ENCODE measurements at places on chromosomes 16 and 17.

GRCh38 chr16:55040366-55041086 is 109.9 kb downstream of the IRX5 start:
- DNase-seq, result no peak

DNA sequence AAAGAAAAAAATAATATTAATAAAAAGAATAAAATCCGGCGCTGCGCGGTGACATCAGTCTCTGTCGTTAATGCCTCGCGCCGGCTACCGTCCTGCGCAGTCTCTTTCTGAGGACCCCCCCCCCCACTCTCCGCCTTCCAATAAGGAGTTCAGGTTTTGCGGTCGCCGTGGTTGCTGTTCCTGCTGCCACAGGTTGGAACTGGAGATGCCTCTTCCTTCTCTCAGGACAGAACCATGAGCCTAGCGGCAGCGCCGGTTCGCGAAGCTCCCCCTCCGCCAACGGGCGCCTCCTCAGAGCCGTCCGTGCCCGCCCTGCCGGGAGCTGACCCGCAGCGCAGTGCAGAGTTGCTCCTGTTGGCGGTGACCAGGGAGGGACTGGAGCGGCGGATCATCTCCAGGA is 2093.4 kb downstream of the TP53TG3F start:
- DNase-seq, result no peak

- peak; percentile 72 for DNase-seq
These were observed 9.1 kb upstream of the ARL5C start for GRCh38 chr17:39174920-39175694.

- DNase-seq, result no peak
These were observed 1.5 kb downstream of the NDRG4 start for GRCh38 chr16:58501242-58502131.

DNA sequence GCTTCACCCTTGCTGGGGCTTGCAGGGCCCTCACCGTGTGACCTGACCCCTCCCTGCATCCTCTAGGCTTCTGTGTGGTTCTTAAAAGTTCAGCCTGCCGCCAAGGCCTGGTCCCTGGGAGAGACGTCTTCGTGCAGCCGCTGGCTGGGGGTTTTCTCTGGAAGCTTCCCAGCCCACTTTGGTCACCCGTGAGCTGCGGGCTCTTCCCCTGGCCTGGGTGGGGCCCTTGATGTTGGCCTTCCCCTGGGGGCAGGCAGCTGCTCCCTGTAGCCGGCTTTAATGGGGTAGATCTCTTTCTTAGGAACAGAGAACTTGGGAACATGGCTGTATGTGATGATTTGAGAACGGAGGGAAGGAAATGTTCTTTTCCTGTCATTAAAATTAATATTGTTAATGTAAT is 32.7 kb downstream of the ZNF750 start:
- no peak for DNase-seq

DNA sequence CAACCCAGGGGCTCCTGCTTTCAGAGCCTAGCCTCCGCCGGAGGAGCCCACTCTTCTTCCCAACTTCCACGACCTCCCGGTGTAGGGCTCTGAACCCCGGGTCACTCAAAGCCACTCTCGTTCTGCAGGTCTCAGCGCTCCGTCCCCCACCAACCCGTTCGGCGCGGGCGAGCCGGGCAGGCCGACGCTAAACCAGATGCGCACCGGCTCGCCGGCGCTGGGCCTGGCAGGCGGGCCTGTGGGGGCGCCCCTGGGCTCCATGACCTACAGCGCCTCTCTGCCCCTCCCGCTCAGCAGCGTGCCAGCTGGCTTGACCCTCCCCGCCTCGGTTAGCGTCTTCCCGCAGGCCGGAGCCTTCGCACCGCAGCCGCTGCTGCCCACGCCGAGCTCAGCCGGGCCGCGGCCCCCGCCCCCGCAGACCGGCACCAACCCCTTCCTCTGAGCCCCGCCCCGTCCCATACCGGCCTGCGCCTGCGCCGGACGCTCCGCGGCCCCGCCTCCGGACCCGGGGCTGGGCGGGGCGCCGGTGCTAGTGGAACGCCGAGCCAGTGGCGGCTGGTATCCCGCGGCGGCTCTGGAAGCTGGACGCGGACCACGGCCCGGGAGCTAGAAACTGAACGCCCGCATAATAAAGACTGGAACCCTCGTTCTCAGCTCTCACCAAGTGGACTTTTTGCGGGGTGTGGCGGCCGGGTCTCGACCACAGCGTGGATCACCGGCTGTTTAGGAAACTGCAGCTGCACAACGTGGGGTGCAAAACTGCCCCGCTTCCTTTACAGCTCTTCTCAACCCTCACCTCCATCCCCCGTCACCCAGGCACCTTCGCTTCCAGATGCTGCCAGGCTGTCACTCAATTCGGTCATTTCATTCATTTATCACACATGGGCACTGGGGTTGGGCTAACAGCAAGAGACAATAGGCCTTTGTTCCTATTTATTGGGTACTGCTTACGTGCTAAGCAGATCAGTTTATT is 5.0 kb upstream of the SPATA20 start:
- peak; percentile 64 for DNase-seq

- DNase-seq, result no peak
These were observed 572 bp downstream of the FAM171A2 start for GRCh38 chr17:44362949-44363612.

DNA sequence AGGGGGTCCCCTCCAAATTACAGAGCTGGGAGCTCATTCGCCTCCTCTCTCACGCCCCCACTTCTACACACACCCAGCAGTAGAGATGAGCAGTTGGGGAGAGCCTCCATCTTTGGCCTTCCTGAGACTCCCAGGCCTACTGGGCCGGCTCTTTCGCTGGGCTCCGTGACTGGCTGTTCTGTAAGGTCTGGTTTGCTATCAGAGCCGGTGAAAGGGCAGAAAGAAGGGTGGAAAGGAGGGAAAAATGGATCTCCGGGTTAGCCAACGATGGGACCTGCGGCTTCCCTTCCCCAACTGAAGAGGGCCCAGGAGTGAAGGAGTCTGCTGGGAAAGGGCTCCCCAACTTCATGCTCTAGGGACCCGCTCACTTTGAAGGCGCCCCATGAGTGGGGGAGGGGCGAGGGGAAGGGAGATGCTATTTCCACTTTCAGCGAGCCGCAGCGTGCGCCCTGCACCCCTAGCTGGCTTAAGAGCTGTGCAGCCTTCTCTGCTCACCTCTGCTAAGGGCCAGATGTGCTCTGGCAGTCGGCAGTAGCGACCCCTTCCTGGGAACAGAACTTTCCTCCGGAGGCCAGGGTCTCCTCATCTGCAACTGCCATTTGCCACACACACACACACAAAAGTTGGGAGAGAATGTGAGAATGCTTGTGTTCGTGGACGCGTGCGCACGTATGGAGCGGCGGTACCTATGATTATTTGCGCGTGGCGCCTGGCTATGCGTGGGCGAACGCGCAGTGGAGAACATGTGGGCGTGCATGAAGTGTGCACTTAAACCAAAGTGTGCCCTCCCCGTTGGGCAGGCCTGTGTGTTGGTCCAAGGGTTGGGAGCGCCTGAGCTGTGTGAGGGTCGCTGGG is 2.9 kb upstream of the FOXF1 start:
- no peak for DNase-seq

GRCh38 chr17:45861165-45861564 is 16.5 kb downstream of the SPPL2C start:
- no peak for DNase-seq

- DNase-seq, result no peak
These were observed 14.1 kb downstream of the TBX2 start for GRCh38 chr17:61413661-61414126.

DNA sequence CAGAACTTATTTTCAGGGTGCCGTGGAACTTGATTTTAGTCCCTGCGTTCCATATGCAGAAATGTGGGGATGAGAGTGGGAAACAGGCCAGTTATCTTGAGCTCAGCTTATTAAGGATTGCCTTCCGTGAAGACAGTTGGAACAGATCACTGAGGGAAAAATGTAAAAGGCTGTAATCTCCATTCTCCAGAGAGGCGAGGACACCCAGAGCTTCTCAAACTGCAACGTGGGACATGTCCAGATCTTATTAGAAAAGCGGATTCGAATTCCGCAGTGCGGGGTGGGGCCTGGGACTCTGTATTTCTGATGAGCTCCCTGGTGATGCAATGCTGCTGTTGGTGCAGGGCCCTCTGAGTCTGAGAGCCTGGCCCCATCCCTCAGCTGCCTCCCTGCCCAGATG is 185.6 kb upstream of the CIBAR2 start:
- no peak for DNase-seq

DNA sequence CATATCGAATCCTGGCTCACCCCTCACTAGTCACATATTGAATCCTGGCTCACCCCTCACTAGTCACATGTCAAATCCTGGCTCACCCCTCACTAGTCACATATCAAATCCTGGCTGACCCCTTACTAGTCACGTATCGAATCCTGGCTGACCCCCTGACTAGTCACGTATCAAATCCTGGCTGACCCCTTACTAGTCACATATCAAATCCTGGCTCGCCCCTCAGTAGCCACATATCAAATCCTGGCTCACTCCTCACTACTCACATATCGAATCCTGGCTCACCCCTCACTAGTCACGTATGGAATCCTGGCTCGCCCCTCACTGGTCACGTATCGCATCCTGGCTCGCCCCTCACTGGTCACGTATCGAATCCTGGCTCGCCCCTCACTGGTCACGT is 156.7 kb upstream of the RPH3AL start:
- DNase-seq, result no peak

GRCh38 chr16:88370365-88370764 is 12.4 kb upstream of the ZNF469 start:
- DNase-seq, result no peak

- DNase-seq, result no peak
These were observed 21.7 kb upstream of the SP6 start for GRCh38 chr17:47872651-47873161.

DNA sequence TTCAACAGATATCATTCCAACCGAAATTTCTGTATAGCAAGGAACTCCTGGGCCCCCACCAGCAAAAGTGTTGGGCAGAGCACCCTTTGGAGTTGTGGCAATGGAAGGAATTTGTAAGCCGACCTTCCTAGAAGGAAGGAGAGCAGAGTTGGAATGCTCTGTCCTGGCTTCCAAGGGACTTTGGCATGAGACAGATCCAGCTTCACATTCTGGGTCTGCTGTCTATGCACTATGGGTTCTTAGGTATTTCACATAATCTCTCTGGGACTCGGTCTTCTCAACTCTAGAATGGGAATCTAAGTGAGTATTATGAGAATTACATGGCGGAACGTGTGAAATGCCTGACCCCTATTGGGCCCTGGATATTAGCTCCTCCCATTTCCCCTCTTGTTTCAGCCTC is 63.2 kb upstream of the MARCHF10 start:
- no peak for DNase-seq

- no peak for DNase-seq
These were observed 41.4 kb downstream of the DDX19A start for GRCh38 chr16:70388006-70388680.

DNA sequence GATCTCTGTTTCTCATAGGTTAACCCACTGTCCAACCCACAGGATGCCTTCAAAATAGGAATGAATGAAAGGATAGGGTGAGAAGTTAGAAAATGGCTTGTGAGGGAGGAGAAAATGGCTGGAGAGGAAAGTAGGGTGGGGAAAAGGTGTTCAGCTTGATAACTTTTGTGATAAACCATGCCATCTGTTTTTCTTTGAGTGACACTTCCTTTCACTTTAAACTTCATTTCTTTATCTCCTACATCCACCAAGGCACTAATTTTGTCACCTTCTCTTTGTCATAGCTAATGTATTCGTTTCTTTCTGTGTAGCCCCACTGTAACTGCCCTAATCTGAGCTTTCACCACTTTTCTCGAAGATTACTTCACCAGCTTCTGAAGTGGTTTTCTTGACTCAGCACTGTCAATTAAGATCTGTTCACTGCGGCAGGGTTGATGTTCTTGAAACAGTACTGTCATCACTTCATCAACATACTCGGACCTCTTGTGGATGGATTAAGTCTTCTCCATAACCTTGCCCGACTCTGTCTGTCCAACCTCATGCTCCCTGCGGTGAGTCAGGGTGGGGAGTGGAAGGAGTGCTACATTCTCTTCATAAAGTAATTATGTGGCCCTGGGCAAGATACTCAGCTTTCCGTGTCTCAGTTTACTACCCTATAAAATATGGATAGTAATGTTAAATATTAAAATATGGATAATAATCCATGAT is 5.5 kb upstream of the KRT10 start:
- no peak for DNase-seq

- DNase-seq, result no peak
These were observed 51.8 kb upstream of the MAP3K14 start for GRCh38 chr17:45368651-45369050.

- no peak for DNase-seq
These were observed 420.9 kb downstream of the SHISA9 start for GRCh38 chr16:13322336-13322735.

DNA sequence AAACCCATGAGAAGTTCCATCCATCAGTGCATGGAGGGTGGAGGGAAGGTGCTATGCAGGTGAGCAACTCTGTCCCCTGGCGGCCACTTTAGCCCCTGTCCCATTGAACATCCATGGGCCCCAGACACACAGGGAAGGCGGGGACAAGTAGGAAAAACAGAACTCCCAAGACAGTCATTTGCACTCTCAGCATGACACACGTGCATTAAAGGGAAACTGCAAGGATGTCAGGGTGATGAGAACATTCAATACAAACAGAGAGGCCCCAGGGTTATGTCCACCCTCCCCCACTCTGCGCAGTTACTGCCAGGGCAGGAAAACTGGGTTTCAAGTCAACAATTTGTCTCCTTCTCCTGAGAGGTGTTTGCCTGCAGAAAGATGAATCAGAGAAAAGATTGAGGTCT is 44.0 kb upstream of the AKTIP start:
- DNase-seq, result no peak

GRCh38 chr16:60905811-60906210 is 1130.4 kb downstream of the CDH8 start:
- DNase-seq, result no peak

DNA sequence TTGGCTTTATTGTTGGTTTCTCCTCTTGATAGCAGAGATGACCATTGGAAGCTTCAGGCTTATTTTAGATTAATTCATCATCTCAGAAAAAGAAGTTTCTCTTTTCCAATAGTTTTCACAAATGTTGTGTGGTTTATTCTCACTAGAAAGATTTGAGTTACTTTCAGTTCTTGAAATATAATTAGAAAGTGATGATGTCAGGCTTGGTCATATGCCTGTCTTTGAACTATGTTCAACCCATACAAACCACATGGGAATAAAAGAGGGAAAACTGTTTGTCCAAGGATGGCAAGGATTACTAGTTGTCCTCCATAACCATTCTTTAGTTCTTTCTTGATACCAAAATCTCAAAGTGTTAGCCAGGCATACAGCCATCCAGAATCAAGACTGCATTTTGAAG is 3.7 kb upstream of the HS3ST2 start:
- DNase-seq, result no peak

All from T-cell (primary cell).